ENCODE measurements at places on chromosomes 3 and 15.

DNA sequence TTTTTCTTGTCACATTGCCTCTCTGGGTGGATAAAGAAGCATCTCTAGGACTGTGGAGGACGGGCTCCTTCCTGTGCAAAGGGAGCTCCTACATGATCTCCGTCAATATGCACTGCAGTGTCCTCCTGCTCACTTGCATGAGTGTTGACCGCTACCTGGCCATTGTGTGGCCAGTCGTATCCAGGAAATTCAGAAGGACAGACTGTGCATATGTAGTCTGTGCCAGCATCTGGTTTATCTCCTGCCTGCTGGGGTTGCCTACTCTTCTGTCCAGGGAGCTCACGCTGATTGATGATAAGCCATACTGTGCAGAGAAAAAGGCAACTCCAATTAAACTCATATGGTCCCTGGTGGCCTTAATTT is 478 bp downstream of the GPR15 start:
- no peak for DNase-seq

DNA sequence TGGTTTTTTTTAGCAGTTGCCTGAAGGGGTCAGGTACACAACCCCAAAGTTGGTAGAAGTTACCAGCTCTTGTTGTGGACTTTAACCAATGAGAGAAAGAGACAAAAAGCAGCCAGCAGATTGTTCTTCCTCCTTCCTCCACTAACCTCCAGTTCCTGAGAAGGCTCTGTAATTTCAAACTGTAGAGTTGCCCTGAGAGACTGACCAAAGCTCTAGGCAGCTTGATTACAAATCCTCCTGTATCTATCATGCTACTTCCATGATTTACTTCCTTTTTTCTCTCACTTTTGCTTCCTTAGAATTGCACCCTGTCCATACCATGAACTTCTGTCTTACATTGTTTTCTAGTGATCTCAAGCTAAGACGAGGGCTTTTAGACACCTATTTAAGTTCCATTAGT is 29.2 kb downstream of the NSUN3 start:
- no peak for DNase-seq

DNA sequence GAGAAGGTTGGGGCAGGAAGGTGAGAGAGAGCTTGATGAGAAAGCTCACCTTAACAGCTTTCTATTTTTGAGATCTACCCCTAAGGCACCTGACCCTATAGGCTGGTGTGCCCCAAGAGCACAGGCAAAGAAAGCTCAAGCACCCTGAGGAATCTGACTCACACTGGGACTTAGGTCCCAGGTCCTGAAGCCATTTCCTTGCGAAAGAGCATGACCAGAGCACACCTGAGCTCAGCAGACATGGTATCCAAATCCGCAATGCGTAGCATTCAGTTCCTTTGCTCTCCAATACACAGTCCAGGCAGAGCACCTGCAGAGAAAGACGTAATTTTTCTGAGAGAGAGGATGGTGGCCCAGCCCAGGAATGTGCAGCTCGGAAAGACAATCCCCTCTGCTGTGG is 112.1 kb upstream of the LPP start:
- no peak for DNase-seq

DNA sequence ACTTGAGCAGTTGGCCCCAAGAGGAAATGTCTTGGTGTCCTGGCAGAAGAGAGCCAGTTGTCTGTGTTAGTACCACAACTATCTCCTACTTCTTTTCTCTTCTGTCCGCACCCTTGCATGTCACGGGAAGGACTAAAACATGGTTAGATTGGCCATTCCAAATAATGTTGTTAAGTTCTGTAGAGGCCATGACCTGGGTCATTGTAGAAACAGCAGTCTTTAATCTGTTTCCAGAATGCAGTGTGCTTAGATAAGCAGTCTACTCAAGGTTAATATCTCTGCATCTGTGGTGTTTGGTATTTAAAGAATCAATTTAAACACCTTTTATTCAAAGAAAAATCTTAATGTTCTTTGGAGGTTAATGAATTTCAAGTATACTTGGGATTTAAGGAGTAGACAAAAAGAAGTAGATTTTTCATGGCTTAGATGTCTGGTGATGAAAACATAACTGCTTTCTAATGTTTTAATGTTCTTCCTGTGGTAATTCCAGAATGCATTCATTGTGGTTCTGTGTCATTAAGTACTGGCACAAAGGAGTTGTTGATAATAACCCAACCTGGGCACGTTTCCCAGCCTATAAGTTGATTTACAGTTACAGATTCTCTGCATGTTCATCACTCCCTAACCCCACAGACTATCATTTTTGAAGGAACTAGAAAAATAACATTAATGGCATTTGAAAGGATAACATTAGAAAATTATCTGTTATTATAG is 58.9 kb downstream of the TMEM108 start:
- DNase-seq = no peak

DNA sequence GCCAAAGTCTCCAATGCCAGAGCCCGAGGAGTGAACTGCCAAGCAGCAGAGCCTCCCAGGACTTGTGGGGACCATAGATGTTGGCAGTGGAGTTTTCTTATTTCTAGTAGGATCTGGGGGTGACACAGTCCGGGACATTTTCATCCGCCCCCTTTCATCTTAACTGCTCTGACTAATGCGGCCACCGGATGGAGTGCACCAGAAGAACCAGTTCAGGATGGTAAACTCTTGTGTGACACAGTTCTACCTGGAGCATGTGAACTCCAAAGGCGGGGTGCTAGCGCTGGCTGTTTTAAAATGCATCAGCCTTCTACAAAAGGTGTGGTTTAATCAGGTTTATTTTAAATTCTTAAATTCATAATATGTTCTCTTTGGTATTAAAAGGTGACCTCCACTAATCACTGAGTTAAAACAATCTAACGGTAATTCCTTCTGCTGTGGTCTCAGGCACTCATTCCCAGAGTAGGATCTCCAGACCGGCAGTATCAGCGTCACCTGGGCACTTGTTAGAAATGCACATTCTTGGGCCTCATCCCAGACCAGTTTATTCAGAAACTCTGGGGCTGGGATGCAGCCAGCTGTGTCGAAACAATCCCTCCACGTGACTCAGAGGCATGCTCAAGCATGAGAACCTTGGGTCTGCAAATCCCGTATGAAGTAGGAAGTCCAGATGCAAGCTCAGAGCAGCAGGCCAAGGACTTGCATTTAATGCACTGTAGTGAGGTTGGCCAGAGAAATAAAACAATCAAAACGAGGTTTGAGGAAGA is 105.5 kb downstream of the GABRB3 start:
- DNase-seq = no peak

GRCh38 chr3:138351916-138352550 is 3.7 kb downstream of the MRAS start:
- DNase-seq = no peak

GRCh38 chr15:41561104-41561776 is 2.2 kb downstream of the TYRO3 start:
- DNase-seq = no peak

- DNase-seq = no peak
These were observed 944 bp upstream of the EIF4E3 start for GRCh38 chr3:71726146-71726545.

DNA sequence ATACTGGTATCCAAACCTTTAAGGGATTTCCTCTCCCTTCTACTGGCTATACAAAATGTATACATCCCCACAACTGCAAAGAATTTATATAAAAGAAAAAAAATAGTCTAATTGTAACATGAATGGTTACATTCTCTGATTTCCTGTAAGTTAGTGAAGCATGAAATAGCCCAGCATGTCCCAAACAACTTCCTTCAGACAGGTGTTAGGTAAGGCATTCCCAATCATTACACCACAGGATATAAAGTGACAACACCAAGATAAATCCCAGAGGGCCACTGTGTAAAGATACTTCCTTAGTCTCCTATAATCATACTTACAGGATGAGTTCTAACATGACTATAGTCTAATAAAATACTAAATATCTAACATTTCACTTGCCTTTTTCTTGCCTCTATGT is 7.6 kb downstream of the CMTM6 start:
- no peak for DNase-seq

DNA sequence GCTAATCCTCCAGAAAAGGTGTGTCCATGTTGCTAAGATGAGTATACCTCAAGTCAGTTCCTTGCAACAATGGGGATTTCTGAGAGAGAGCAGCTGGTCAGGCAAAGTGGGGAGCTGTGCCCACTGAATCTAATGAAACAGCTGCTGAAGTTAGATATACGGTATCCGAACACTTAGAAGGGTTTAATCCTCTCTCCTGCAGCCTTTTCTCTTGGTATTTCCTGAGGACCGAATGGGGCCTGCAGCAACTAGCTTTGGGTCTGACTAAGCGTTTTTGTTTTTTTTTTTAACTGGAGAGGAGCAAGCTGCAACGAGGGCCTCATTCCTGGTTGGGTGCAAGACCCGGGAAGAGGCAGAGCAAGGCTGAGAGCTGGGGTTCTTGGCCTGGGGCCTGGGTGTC is 37.6 kb upstream of the BNC1 start:
- DNase-seq = no peak

DNA sequence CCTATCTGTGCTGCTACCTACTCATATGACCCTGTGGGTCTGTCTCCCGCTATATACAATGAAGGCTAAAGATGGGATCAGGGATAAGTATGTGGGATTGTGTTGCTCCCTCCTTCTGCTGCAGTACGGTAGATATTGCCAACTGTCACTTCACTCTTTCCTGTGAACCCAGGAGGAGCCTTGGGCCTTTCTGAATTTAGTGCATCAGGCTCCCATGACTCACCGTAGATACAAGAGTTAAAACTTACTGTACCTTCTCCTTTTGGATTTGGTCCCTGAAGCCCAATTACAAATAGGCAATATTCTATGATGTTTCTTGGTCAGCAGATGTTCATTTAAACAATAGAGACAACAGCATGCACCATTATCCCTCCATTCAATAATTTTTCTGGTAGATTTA is 27.4 kb downstream of the MITF start:
- DNase-seq = no peak

DNA sequence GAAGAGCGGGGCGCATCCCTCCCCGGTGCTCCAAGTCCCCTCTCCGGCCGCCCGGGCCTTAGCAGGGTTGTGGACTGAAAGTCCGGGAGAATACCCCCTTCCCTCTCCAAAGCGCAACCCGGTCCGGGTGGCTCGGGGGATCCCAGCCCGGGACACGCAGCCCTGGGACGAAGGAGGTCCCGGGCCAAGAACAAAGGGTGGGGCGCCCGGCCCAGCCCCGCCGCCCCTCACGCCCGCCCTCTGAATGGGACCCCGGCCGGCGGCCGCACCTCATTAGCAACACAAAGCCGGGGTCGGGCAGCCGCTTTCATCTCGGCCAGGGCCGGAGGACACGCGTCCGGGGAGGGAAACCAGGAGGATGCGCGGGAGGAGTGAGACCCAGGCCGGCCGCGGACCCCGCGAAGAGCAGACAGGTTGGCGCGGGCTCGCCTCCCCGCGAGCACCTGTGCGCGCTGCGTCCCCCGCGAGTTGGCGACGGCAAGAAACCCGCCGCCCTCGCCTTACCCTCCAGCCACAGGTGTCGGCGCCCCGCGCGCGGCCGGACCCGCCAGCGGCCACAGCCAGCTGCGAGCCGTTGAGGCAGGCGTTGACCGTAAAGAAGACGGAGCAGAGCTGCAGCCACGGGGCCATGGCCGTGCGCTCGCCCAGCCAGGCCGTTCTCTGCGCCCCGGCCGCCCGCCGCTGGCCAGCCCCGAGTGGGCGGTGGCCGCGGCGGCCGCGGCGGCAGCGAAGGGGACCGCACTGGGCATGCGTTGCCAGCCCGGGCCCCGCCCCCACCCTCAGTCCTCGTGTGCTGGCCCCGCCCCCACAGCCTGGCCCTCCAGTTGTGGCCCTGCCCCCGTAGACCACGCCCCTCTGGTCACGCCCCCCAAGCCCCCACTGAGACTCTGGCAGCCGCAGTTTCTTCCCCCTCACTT is at the start of gene IL17RD:
TSS of gene IL17RD (minus strand) at position 697 of the 917 bp plus-strand sequence. CDS start at position 630, 67 bp downstream.
- peak; percentile 92 for DNase-seq

GRCh38 chr15:80259942-80260510 is 8.0 kb upstream of the CTXND1 start:
- DNase-seq = no peak

DNA sequence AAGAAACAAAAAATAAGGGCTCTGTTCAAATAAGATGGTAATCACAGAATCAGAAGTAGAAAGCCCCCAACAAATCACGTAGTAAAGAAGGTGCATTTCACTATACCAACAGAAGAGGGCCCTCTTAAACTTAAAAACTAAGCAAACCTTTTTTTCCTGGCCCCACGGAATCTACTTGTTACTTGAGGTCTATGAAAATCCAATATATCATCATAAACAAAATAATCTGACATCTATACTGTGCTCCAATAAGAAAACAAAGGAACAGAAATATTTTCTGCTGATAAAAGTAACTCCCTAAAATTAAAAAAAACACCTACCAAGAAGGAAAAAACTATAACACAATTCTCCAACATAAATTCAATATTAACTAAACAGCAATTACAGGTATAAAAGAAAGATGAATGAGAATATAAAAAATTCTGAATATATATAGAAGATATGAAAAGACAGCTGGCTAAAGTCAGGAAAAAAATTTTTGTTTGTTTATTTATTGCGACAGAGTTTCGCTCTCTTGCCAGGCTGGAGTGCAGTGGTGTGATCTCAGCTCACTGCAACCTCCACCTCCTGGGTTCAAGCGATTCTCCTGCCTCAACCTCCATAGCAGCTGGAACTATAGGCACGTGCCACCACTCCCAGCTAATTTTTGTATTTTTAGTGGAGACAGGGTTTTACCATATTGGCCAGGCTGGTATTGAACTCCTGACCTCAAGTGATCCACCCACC is 81.8 kb downstream of the CLASP2 start:
- peak; percentile 66 for DNase-seq

DNA sequence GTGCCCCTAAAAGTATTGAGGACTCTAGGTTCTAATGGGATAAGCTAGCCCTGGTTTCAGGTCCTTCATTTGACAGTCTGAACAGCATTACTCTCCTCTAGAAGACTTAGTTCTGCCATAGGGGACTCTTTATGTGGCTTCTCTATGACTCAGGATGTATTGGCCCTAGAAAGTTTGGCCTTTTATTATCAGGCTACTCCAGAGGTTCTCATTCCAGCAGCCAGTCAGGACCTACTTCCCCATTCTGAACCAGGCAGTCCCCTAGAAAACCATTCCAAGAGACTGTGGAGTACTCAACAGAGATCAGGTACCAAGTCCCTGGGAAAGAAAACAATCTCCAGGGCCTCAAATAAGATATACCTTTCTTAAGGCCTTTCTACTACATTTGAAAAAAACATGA is 157.9 kb upstream of the TSPAN3 start:
- no peak for DNase-seq

DNA sequence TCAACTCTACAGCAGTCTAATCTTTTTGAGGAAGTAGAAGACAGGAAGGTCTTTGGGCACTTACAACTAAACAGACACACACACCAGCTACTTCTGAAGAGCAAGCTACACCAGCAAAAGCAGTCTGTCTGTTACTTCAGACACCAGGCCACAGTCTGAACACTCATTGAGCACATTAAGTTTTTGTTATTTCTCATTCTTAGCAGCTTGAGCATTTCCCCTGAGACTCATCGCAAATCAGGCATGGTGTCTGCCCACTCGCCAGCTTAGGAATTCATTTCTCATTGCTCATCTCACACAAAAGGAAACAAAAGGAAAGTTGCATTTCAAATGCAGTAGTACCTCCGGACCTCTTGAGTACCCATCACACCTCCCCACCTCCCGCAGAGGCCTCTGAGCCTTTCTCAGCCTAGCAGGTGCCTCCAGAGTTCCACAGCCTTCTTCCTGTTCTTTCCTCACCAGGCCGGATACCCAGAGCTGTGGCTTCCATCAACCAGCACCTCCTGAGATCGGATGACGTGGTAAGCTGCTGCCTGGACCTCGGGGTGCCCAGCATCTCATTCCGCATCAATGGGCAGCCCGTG is 302.0 kb downstream of the RYR3 start:
- DNase-seq = no peak

- no peak for DNase-seq
These were observed 10.1 kb upstream of the MINDY2 start for GRCh38 chr15:58761010-58761388.
